ENCODE measurements at places on chromosomes 1 and 21.

DNA sequence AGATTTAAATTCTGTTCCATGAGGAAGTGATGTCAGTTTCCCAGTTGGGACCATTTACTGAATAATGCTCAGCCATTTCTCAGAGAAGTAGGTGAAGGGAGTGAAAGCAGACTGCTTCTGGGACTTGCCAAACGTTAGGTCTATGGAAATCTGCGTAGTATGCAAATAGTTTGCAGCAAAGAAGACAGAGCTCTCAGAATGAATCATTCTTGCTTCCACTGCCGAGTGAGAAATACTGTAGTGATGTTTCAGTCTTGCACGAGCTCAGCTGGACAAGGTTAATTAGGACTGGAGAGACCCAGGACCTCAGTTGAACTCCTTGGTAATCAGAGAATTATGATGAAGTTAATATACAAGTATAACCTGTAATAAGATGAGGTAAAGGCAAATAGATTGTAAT, 317.7 kb upstream of the DAB1 start:
- DNase-seq = no peak

GRCh38 chr1:163084330-163084729, 15.2 kb downstream of the RGS4 start:
- DNase-seq = no peak

- no peak for DNase-seq
Measured at GRCh38 chr1:15943992-15944307, 32.0 kb downstream of the ZBTB17 start.

GRCh38 chr1:28056129-28056925, 32.1 kb downstream of the EYA3 start:
- DNase-seq = peak; percentile 37

- DNase-seq = no peak
Measured at GRCh38 chr1:152169366-152170025, 10.5 kb upstream of the RPTN start.

Data from central memory CD4-positive, alpha-beta T cell (primary cell).